ENCODE measurements at places on chromosomes 3 and 15.

DNA sequence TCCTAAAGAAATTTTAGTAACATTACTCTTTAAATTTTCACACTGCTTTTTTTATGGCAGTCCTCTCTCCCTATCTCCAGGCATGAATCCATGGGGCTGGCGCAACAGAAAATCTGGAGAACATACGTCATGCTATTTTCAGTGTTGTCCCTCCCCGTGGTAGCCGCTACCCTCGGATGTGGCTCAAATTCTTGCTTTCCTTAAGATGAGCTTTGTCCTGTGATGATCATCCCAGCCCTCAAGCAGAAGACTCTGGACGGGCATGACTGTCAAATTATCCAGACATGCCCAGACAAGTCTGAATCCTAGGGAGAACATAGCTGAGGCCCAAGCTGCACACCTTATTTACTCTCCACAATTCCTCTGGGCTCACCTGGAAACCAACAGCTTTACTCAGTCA is 49.1 kb downstream of the FMN1 start:
- no peak for DNase-seq

DNA sequence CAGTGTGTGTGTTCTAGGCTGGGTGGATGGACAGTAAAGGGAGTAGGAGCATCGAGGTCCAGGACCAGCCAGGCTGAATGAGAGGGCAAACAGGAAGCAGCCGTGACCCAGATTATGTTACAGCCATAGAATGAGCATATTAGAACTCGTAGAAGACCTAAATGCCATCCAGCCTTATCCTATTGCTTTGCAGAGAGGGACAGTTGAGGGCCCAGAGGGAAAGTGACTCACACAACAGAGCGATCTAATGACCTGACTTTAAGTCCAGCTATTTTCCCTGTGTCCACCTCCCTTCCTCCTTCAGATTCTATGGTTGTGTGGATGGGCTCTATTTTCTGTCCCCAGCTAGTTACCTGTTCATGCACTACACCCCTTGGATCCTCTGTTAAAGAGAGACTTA is 634.1 kb upstream of the TBL1XR1 start:
- no peak for DNase-seq

GRCh38 chr3:153247331-153248330 is 85.6 kb downstream of the RAP2B start:
- DNase-seq, result no peak

DNA sequence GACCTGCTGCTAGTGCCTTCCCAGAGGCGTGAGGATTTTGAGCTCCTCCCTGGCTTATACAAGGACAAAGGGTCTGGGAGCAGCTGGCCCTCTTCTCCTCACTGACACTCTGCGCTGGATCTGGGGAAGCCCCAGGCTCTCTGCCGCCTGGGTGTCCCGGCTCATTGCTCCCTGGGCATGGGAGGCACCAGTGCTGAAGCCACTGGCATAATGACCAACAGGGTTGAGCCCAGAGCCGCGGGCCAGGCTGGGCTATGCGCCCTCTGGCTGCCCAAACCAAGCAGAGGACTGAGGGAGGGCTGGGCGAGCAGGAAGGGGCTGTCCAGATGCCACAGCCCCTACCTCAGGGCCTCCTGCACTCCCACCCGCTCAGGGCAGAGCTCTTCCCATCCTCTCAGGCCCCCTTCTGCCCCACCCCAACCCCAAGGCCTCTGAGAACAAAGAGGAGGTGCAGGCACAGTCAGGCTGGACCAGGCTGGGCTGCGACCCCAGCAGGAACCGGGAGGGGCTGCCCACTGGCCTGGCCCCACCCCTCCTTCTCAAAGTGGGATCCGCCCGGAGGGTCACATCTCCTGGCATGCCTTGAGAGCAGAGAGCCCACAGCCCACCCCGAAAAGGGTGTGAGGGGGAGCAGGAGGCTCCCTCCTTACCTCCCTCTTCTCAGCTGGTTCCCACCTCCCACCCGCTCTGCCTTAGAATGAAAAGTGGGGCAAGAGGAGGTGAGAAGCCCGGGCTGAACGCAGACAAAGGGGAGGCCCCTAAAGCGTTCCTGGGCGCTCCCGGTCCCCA is 1.6 kb downstream of the LINGO1 start:
- DNase-seq, result no peak

All from AG09319 (cell line).